Activated CD8-positive, alpha-beta T cell treated with anti-CD3 and anti-CD28 coated beads for 36 hours (primary cell): ENCODE measurements at places on chromosomes 16 and 17.
A peak's percentile ranks its signal among the peaks of the same experiment; 100 is the strongest.

DNA sequence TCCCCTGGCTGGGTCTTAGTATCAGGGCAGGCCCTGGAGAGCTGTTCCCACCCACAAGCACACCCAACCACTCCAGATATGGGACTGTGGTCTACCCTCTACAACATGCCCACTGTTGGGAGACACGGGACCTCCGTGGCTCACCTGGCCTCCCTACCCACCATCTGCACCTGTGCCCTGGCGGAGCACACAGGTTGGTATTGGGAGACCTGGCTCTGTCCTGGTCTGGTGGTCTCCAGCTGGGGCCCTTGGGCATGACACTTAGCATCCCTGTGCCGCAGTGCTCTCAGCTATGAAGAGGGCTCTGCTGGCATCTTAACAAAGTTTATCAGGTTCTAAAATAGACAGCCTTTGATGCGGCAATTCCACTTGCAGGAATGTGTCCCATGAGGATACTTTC, 5.8 kb downstream of the C16orf95 start:
- H3K27ac ChIP-seq: no peak overlapping the region
- H3K4me1 ChIP-seq: peaks cover under 1% of the 10 kb centered on the region
- no peaks in the 10 kb centered on the region for H3K27me3 ChIP-seq
- H3K36me3 ChIP-seq: peaks cover 4% of the 10 kb centered on the region

DNA sequence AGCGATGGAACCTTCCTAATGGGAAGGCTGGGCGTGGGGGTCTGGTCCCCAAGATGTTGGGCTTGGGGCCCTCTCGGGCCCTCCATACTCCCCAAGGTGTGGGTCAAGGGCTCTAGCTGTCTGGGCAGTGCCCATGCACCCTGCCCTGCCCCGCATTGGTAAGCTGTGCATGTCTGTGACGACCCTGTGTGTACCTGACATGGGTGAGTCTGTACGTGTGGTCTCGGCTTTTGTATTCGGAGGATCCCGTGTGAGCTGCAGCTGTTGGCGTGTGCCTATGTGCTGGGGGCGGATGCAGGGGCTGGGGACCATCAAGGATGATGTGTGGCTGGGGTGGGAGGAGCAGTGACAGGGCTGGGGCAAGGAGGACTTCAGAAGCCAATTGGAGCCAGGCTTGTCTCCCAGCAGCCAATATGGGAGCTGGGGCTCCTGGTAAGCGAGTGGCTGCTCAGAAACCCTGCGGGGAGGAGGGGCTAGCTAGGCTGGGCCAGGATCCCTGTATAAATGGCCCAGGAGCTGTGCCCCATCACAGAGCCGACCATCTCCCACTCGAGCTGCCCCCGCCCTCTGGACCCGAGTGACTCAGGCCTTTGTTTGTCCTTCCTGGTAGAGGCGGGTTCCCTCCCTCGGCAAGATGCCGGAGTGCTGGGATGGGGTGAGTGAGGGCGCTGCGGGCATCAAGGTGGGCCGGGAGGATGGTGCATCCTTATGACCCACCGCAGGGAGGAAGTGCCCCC, at the start of gene NDRG4:
TSS of gene NDRG4 (plus strand) at position 529 of the 737 bp plus-strand sequence. CDS start at position 635, 106 bp downstream.
- no peak within 1 kb of the TSS for H3K27ac ChIP-seq
- peaks cover 32% of the 10 kb centered on the region for H3K27me3 ChIP-seq
- DNase-seq: peak; percentile 32
- H3K4me1 ChIP-seq: peaks cover 13% of the 10 kb centered on the region
- no peaks in the 10 kb centered on the region for H3K36me3 ChIP-seq
- H3K4me3 ChIP-seq: peak within 1 kb of the TSS; percentile 67

GRCh38 chr17:81387100-81388090, 7.9 kb upstream of the BAHCC1 start:
- H3K4me1 ChIP-seq: peaks cover 2% of the 10 kb centered on the region
- H3K27me3 ChIP-seq: peaks cover 50% of the 10 kb centered on the region
- no peaks in the 10 kb centered on the region for H3K36me3 ChIP-seq
- H3K4me3 ChIP-seq: peak overlapping the region; percentile 70
- DNase-seq: peak; percentile 79
- peak overlapping the region; percentile 55 for H3K27ac ChIP-seq

- no peak for DNase-seq
- H3K36me3 ChIP-seq: peaks cover 12% of the 10 kb centered on the region
- H3K27ac ChIP-seq: no peak overlapping the region
- H3K4me3 ChIP-seq: no peak overlapping the region
These were observed 4.2 kb upstream of the C17orf107 start for GRCh38 chr17:4895121-4895520.

DNA sequence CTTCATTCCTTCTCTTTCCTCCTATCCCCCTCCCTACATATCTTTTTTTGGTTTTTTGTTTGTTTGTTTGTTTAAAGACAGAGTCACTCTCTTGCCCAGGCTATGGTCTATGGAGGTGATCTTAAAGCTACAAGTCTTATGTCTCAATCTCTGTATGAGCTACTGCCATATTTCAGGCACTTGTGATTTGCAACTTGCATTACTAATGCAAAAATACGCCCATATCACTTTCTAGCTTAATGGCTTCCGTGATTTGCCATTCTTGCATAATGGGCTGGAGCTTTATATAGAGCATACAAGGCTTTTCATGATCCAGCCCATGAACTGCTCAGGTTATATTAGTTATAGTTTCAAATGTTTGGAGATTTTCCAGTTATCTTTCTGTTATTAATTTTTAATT, 7.5 kb downstream of the CFAP97D1 start:
- H3K27ac ChIP-seq: no peak overlapping the region
- H3K4me1 ChIP-seq: peaks cover 4% of the 10 kb centered on the region
- no peak for DNase-seq
- no peak overlapping the region for H3K4me3 ChIP-seq
- H3K27me3 ChIP-seq: peaks cover 14% of the 10 kb centered on the region

- no peak for DNase-seq
- H3K4me1 ChIP-seq: peaks cover under 1% of the 10 kb centered on the region
These were observed 20.8 kb upstream of the MMD start for GRCh38 chr17:55442462-55442861.

DNA sequence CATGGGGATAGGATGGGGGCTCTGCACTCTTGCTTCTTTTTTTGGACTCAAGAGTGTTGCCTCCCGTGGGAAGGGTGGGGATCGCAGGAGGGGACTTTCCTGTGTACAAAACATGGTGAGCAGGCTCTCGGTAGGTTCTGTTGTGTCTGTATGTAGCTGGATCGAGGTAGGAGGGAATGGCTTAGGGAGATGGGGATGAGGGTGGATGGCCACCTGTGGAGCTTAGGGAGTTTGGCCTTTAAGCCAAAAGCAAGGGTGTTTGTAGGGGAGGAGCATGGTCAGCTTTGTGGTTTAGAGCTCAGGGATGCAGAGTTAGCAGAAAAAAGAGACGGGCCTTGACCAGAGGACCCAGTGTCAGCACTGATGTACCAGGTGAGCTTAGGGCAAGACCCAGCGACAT, 11.0 kb upstream of the EDC4 start:
- H3K36me3 ChIP-seq: peaks cover 19% of the 10 kb centered on the region
- DNase-seq: no peak
- no peak overlapping the region for H3K4me3 ChIP-seq
- H3K4me1 ChIP-seq: peaks cover 13% of the 10 kb centered on the region

GRCh38 chr17:59427425-59427921, 96.0 kb downstream of the YPEL2 start:
- H3K27me3 ChIP-seq: peaks cover 1% of the 10 kb centered on the region
- peaks cover 20% of the 10 kb centered on the region for H3K4me1 ChIP-seq

- H3K4me3 ChIP-seq: peak within 1 kb of the TSS; percentile 76
- peaks cover 9% of the 10 kb centered on the region for H3K4me1 ChIP-seq
- peak; percentile 28 for DNase-seq
- peak within 1 kb of the TSS; percentile 6 for H3K27ac ChIP-seq
- H3K27me3 ChIP-seq: peaks cover 44% of the 10 kb centered on the region
- H3K36me3 ChIP-seq: no peaks in the 10 kb centered on the region
These were observed at the start of gene GJC1 for GRCh38 chr17:44829523-44830358. TSS of gene GJC1 (minus strand) at chr17:44830287. CDS start at chr17:44805817, 24,470 bp downstream.
